Renal pelvis (tissue), 12 donors: ENCODE measurements at places on chromosomes 2 and 18.

DNA sequence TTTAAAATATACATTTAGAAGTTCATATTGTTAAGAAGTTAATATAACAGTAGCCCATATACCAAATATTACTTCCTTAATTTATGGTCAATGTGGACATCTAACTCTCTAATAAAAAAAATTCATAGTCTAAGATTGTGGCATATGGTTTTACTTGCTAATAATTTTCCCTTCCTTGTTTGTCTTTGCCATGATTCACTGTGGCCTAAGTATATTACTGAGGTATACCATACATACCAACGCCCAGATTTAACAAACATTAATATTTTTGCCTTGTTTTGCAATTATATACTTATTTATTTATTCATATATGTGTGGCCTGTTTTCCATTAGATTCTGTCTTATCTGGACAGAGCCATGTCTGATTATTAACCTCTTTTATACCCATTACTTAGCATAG lies 54.6 kb upstream of the CCDC150 start:
- no peak for DNase-seq

- DNase-seq = no peak
Observed at GRCh38 chr2:6071519-6071918, 379.3 kb downstream of the SOX11 start.

DNA sequence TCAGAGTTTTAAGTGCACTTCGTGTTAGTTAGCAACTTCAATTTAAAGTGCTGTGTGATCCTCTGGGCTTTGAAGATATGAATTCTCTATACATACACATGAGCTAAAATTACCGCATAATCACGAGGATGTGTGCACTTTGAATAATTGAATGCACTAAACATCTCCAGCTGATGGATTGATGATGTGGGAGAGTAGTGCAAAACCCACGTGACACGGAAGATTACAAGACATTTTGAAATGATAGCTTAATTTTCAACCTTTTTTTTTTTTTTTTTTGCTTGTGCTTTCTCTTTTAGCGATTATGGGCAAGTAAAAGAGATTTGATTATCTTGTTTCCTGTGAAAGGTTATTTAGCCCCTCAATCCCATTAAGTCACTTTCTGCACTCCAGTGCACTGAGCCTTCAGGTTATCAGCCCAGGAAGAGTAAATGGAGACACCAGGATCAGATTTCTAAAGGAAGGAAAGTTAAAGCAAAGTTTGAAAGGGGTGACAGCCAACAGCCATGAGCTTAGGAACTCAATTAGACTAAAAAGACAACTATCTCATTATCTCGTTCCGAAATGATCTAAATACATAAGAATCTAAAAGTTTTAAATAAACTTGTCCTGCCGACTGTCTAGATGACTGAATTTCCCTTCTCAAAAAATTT lies 81.6 kb downstream of the CDK15 start:
- DNase-seq = no peak

- no peak for DNase-seq
Observed at GRCh38 chr2:203914546-203915182, 21.9 kb upstream of the ICOS start.

GRCh38 chr2:203238704-203239526 lies at the start of gene CYP20A1:
TSS of gene CYP20A1 (plus strand) at chr2:203239018. CDS start at chr2:203239063, 45 bp downstream.
- peak; percentile 96 for DNase-seq

- peak; percentile 10 for DNase-seq
Observed at GRCh38 chr2:230130668-230131364, 62.1 kb upstream of the SLC16A14 start.

DNA sequence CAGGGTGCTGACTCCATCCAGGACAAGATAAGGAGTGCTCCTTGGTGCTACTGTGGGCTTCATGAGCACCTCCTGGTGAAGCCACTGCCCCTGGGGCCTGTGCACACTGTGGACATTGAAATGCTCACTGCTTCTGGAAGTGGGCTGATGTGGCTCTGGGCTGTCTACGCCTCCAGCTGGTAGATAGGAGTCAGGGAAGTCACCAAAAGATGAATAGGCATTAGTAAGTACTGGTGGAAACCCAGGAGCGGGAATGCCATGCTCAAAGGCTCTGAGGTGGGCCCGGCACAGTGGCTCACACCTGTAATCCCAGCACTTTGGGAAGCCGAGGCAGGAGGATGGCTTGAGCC lies 79.2 kb upstream of the MSH2 start:
- no peak for DNase-seq

GRCh38 chr2:85230679-85231467 lies 96.9 kb downstream of the TGOLN2 start:
- DNase-seq = no peak

- no peak for DNase-seq
Observed at GRCh38 chr2:95047629-95048510, 22.4 kb downstream of the MAL start.

DNA sequence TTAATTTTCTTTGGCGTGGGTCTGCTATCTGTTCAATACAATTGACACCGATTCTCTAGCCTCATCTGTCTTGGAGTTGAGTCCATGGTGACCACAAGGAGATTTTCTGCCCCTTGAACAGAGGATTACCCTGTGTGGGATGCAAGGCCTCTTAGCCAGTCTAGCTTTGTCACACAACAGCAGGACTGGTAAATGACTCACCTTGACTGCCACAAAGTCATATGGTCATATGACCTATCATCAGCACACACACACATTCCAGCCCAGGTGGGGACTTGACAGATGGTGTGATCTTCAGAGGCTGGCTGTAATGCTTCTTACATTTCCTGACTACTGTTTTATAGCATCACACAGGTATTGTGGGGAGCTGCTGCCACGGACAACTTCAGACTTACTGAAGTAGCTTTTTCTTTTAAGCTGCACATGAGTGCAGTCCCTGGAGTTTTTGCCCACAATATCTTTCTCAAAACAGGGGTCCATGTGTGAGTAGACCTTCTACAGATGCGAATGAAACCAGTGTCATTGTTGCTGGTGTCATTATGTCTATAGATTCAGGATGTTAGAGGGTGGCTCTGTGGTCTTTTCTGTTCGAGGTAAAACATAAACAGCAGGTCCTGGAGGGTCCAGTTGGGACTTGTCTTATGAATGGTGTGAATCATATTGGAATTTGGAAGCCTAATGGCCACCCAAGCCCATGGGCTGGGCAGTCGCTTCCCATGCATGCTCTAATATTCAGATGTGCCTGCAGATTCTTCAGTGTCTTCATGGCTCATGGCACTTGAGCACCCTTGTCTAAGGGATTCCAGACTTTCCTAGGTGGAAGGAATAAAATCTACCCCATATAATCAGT lies 18.6 kb upstream of the ACOXL start:
- DNase-seq = no peak

- peak; percentile 50 for DNase-seq
Observed at GRCh38 chr2:62014102-62014501, 108.6 kb downstream of the COMMD1 start.

DNA sequence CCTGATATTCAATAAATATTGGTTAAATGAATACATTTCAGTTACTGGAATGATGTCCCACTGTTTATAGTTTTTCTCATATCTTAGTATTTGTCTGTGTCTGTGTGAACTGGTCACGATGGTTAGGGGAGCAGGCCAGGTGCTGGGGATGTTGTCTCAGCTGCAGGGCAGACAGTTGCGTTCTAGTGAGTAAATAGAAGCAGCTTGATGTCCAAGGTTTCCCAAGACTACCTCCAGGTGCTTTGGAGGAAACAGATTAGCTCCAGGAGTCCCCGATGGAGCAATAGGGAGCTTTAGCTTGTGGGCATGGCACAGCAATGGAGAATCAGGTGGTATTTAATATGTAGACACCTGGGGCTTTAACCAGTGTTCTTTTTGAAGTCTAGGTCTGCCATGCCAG lies 75.5 kb downstream of the GULP1 start:
- DNase-seq = no peak

DNA sequence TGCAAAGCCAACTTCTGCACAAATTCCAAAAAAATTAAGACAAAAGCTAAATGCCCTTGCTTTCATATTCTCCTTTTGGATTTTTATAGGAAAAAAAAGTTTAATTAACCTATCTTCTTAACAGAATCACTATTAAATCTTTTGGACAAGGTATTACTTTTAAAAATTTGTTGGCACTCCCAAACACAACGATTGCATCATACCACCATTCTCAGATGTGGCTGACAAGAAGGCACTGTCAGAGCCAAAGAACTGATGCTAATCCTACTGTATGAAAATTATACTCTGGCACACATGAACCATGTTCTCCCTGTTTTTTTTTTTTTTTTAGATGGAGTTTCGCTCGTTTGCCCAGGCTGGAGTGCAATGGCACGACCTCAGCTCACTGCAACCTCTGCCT lies 58.4 kb downstream of the NOL10 start:
- DNase-seq = no peak

GRCh38 chr18:46226461-46226860 lies 122.3 kb downstream of the HAUS1 start:
- no peak for DNase-seq

GRCh38 chr18:2306606-2307005 lies 264.7 kb downstream of the METTL4 start:
- DNase-seq = no peak

DNA sequence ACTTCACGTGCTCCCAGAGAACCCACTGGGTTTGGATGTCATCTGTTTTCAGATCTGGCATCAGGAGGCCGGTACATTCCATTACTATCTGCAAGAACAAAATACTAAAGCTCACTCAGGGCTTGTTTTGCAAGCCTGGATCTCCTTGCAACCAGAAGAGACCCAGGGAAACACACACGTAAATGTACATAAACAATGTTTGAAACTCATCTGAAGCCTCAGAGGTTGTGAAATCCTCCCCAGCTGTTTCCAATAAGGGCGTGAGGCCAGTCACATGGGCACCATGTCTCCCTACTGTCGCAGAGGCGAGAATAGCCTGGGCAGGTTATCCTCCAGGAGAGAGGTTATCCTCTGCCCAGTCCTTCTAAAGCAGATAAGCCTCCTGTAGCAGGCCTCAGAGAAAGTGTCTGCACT lies 186.9 kb downstream of the GFPT1 start:
- no peak for DNase-seq

GRCh38 chr2:98601532-98602132 lies 6.7 kb downstream of the COA5 start:
- no peak for DNase-seq

- DNase-seq = no peak
Observed at GRCh38 chr18:32317651-32318050, 127.8 kb downstream of the MEP1B start.

DNA sequence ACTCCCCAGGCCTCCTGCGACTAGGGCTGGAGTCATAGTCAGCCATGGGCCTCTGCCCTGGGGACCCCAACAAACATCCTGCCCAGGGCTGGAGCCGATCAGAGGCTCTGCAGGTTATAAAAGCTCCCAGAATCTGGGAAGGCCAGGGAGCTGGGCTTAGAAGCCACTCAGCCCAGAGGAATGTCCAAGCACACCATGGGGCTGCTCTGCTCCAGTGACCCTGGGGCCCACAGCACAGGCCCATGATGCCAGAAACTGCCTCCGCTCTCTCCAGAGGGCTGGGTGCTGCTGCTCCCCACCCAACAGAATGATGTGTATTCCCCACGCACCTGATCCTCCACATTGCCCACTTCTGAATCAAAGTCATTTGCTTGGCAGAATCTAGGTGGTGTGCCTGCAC lies 88.5 kb downstream of the ARMC9 start:
- no peak for DNase-seq

GRCh38 chr2:10038123-10038522 lies 5.2 kb upstream of the KLF11 start:
- DNase-seq = no peak

DNA sequence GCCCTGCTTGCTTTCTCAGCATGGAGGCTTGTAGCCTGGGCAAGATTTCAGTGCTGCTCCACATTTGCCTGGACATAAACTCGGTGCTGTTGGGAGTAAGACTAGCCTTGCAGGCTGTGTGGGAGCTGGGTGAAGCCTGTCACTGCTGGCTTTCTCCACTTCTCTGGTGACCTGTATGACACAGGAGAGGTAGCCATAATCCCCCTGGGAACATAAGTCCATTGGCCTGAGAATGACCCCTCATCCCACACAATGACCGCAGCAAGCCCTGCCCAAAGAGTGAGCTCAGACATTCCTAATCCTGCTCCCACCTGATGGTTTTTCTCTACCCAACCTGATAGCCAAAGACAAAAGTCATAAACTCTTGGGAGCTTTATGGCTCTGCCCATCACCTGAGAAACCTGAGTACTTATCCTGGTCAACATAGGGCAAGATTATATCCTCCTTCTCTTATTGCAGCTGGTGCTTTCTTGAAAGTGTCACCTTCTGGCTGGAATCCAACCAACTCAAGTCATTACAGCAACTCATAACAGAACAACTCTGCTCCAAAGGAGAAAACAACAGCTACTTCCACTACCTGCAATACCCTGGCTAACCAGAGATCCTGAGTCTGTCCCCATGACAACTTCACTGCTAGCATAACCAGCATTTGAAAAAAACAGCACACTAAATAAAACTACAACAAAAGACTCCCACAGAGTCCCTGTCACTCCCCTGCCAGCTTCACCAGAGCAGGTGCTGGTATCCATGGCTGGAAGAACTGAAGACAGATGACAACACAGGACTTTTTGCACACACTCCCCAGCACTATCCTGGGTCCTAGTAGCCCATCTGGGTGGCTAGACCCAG lies 834.4 kb upstream of the DDX18 start:
- DNase-seq = peak; percentile 47

GRCh38 chr2:20040489-20041172 lies 10.8 kb downstream of the LAPTM4A start:
- no peak for DNase-seq

DNA sequence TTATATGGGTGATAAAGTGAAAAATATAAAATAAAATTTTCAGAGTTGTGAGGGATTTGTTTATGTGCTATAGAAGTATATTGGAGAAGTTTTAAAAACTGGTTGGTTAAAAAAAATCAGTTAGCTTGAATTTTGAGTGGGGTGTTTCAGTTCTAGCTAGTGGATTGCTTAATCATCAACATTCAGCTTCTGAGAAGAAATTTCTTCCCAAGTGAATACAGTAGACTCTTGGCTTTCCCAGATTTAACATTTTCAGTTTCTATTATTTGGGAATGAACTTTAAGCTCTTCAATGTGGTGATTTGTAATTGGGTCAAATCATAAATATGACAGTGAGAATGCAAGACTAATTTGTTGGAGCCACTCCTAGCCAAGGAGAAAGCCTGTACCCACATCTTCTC lies 120.8 kb downstream of the PLCL1 start:
- no peak for DNase-seq

DNA sequence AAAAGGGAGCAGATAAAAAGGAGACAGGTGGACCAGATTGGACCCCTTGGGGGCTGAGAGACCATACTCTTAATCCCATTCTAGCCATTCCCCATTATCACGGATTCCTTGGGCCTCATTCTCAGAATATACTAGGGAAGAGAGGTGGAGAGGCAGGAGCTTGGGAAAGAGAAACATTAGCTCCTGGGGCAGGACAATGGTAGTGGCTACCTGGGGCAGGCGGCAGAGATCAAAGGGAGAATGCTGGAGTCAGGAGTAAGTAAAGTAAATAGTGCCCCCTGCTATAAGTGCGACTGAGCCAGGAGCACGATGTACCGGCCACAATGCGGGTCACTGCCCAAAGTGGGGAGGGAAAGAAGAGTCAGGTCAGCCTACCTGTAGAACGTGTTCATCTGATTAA lies 20.4 kb upstream of the IHH start:
- no peak for DNase-seq
